Activated CD4-positive, CD25-positive, alpha-beta regulatory T cell (primary cell): ENCODE measurements at places on chromosomes 3 and 15.

- no peak for DNase-seq
Observed at GRCh38 chr15:97748576-97748975, 211.9 kb upstream of the ARRDC4 start.

DNA sequence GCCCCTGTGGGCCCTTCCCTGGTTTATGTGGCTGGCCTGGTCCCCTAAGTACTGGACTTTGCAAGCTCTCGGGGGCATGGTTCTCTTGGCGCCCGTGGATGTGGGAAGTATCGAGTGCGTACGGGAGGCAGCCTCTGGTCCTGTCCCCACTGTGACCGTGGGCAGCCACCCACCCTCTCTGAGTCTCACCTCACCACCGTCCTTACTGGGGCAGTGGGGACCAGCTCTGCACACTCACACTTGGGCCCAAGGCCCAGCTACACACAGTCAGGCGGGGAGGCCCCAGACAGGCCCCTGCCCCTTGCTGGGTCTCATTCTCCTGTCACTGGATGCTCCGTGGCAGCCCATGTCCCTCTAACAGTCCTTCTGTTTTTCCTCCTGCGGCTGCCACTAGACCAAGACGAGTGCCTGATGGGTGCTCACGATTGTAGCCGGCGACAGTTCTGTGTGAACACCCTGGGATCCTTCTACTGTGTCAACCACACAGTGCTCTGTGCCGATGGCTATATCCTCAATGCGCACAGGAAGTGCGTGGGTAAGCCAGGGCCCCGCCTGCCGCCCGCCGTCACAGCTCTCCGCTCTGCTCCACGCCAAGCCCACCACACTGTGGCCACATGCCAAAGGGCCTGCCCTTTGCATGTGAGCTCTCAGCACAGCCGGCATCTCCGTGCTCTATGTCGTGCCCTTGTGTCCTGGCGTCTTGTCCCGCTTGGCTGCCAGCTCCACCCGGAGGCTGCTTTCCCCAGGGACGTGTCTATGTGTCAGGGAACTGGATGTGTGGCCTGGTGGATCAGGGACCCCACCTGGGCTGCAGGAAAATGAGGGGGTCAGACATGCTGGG, 72.7 kb downstream of the FBLN2 start:
- no peak for DNase-seq

- DNase-seq, result no peak
Observed at GRCh38 chr3:10753964-10754363, 62.1 kb upstream of the SLC6A11 start.

GRCh38 chr3:189466004-189466403, 165.2 kb upstream of the TP63 start:
- DNase-seq, result no peak

DNA sequence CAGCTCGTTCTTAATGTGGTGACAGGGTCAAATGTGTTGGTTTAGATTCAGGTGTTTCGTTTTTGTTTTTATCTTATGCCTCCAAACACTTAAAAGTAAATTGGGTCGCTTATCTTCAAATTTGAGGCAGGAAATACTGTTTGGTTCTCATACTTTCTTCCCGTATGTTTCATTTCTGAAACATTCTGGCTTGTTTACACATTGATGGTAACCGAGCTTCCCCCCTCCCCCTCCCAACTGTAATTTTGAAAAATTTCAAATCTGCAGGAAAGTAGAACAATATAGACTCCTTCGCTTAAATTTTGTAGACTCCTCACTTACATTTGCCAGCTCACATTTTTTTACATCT, 64.9 kb downstream of the CMTM8 start:
- no peak for DNase-seq

GRCh38 chr3:179750720-179751328, 98.0 kb downstream of the USP13 start:
- no peak for DNase-seq

GRCh38 chr3:31743331-31744089, 210.8 kb downstream of the STT3B start:
- DNase-seq, result no peak
